ENCODE measurements at places on chromosomes 2 and 18.

- DNase-seq: no peak
Observed at GRCh38 chr18:71808616-71809015, 735.5 kb downstream of the CBLN2 start.

GRCh38 chr2:16179701-16180416 lies 239.5 kb downstream of the MYCN start:
- no peak for DNase-seq

GRCh38 chr2:236705295-236706105 lies 135.9 kb downstream of the ACKR3 start:
- DNase-seq: no peak

GRCh38 chr2:19362094-19362754 lies 3.8 kb upstream of the OSR1 start:
- DNase-seq: peak; percentile 72

GRCh38 chr2:62340994-62341484 lies 145.1 kb downstream of the B3GNT2 start:
- DNase-seq: no peak

Data from CD4-positive, alpha-beta memory T cell (primary cell).